Cardiac muscle cell (in vitro differentiated cells and primary cell): ENCODE measurements at places on chromosomes 5 and 9.

DNA sequence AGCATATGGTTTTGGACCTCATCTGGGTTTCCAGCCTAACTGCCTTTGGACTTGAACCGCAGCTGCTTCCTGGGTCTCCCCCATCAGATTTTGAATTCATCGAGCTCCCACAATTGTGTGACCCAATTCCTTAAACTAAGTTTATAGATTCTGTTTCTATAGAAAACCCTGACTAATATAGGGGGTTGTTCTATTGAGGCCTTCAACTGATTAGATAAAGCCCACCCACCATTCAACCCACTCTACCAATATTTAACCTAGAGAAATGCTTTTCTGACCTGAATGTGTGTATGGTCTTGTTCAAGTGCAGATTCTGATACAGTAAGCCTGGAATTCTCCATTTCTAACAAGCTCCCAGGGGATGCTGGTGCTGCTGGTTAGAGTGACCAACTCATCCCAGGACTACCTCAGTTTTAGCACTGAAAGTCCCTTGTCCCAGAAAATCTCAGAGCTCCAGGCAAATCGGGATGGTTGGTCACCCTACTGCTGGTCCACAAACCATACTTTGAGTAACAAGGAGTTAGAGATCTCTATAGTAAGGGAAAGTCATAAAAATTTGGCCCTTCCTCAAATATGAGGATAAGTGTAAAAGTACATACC, 31.7 kb upstream of the GNE start:
- DNase-seq, result no peak

DNA sequence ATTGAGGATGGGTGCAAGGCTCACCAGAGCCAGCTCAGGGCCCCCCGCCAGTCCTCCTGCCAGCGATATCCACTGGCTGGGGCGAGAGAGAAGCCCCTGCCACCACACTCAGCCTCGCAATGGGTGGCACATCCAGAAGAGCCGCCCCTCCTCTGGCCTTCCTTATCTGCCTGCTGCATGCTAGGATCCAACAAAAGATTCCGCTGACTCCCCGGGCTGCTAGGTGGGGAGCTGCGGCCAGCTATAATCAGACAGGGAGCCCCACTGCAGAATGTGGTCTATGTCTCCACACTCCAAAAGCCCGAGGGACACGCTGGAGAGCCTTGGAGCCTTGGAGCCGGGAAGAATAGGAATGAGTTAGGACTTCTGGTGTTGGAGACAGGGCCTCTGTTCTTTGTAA, 32.8 kb downstream of the COL23A1 start:
- DNase-seq, result no peak

GRCh38 chr5:77946381-77947040, 170.4 kb upstream of the TBCA start:
- DNase-seq, result no peak

DNA sequence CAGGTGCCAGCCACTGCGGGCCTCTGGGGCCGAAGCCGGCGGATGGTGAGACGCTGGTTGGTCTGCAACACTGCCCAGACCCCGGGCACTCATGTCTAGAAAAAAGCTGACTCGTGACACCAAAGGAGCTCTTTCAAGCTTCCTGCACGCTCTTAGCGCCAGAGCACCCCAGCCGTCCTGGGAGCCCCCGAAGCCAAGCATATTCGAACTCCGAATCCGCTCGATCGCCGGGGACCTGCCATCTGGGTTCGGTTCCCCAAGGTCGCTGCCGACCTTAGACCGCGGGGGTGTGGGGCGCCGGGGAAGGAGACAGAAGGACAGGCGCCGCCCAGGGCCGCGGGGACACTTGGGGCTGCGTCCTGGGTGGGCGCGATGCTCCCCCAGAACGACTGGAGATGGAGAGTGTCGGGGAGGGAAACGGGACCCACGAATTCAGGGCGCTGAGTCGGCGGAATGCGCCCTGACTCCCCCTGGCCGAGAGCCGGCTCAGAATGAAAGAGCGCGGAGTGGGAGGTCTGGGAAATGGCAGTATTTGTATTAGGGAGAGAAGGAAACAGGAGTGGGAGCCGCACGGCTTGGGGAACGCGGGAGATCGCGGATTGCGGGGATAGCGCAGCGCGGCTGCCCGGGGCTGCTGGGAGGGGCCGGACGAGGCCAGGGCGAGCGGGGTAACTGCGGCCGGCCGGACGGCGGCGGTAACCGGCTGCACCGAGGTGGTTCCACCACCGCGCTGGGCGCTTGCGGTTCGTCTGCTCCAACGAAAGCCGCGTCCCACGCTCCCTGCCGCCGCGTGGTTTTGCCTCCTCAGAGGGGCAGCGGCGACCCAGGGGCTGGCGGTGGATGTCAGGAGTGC, 20.1 kb upstream of the MARCHF6 start:
- peak; percentile 59 for DNase-seq

- DNase-seq, result no peak
Measured at GRCh38 chr9:86285261-86285660, 2.9 kb upstream of the ISCA1 start.

DNA sequence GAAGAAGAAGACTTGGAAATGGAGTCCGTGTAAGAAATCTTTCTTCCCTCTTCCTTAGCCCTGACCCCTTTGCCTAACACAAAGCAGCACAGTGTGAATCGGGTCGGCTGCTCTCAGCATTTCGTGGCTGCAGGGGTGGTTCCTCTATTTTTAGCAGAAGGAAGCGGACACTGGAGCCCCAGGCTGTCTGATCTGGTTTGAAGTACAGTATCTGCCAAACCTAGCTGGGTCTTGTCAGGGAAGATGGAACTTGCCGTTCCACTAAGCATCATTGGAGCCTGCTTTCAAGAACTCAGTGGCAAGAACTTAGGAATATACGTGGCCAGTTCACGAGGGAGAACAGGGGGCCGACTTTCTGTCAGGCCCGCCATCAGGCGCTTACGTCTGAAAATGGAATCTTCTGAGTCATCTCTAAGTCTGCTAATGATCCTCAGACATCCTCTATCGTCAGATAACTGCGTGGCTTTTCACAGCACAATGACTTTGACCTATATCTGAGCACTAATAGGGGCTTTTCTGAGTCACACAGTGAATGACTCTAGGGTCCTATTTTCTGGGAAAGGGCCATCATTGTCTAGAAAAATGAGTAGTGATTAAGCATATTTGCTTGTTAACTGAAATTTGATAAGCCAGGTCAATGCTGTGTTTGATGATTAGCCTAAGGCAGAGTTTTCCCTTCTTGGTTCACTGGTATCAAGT, 43.3 kb upstream of the NCS1 start:
- DNase-seq, result peak; percentile 82
